Amygdala (tissue), 56 donors: ENCODE measurements at places on chromosomes 12 and 14.

DNA sequence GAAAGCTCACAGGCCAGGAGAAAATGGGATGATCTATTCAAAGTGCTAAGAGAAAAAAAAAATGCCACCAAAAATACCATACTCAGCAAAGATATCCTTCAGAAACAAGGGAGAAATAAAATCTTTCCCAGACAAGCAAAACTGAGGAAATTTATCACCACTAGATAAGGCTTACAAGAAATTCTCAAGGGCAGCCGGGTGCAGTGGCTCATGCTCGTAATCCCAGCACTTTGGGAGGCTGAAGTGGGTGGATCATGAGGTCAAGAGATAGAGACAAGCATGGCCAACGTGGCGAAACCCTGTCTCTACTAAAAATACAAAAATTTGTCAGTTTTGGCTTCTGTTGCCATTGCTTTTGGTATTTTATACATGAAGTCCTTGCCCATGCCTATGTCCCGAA is 48.2 kb downstream of the CRY1 start:
- DNase-seq: no peak

DNA sequence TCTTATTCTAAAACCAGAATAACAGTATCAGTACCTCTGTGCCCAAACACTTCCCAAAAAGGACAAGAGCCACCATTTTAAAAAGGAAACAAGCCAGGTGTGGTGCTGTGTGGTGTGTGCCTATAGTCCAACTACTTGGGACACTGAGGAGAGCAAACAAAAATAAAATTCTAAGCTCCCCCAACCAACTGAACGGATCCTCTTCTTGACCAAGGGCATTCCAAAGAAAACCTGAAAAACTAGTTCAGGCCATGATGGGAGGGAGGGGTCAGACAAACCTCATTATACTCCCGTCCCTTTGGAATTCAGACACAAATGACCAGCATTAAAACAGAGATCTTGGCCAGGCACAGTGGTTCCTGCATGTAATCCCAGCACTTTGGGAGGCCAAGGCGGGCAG is 20.5 kb downstream of the SLC11A2 start:
- no peak for DNase-seq

- DNase-seq: no peak
Observed at GRCh38 chr12:13211191-13211858, 14.8 kb downstream of the EMP1 start.

- peak; percentile 15 for DNase-seq
Observed at GRCh38 chr12:130818635-130819576, 20.1 kb downstream of the STX2 start.

DNA sequence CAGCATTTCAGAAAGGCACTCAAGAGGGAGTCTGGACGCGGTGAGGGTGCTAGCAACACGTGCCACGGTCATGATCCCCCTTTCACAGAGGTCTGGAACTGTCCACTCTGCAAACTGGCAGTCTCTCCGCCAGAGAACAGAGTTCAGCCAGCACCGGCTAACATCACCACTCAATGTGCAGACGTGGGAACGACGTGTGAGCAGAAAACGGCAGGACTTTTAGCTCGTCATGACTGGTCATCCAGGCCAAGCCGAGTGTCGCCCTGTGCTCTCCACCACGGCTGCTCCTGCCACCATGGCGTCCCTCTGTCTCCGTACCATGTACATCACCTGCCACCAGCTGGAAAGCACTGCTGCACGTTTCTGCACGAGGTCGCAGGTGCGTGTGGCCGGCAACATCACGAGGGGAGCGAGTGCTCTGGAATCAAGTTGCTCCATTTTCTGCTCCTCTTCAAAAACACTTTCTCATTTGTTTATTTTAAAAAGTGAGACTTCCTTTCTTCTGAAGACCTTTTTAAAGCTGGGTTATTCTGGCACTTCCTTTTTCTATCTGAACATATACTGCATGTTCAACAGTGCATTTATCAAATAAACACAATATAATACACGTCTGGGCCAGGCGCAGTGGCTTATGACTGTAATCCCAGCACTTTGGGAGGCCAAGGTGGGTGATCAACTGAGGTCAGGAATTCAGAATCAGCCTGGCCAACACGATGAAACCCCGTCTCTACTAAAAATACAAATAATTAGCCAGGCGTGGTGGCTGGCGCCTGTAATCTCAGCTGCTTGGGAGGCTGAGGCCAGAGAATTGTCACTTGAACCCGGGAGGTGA is 28.0 kb downstream of the SLC15A4 start:
- DNase-seq: no peak

DNA sequence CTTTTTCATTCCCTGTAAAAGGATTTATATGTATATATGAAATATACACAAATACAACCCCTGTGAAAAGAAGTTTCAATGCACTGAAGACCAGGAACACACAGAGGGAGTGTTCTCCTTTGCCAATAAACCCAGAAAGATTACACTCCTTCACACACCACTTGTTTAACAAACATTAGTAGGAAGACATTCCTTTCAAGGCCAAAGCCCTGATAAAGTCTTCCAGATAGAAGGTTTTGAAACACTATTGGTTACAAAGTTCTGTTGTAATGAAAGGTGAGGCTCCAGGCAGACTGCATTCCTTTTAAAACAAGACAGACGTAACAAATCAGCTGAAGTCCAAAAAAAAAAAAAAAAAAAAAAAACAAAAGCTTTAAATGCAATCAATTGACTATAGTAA is 81.0 kb downstream of the PTPN21 start:
- DNase-seq: no peak

GRCh38 chr14:75050852-75051555 is at the start of gene MLH3:
Gene MLH3, minus strand, starts transcription at chr14:75051467. Its CDS starts 1,812 bp downstream, at chr14:75049655.
- DNase-seq: peak; percentile 63

GRCh38 chr12:110508071-110508586 is 6.0 kb downstream of the RAD9B start:
- no peak for DNase-seq

DNA sequence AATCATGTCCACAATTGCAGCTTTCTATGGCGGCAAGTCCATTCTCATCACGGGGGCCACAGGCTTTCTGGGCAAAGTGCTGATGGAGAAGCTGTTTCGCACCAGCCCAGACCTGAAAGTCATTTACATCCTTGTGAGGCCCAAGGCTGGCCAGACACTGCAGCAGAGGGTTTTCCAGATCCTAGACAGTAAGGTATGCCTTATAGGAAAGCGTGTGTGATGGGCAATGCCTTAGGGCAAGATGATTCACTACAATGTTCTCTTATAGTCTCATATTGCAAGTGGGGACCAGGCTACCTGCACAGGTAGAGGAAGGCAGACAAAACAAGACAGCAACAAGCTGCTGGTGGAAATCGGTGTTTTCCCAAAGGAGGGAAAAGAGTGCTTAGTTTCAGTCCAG is 110.5 kb downstream of the ERGIC2 start:
- DNase-seq: no peak

- DNase-seq: no peak
Observed at GRCh38 chr14:80381807-80382363, 170.6 kb upstream of the DIO2 start.

- no peak for DNase-seq
Observed at GRCh38 chr14:33780035-33780434, 170.8 kb downstream of the EGLN3 start.

GRCh38 chr12:48826209-48826855 is 8.0 kb downstream of the CACNB3 start:
- DNase-seq: no peak

- DNase-seq: no peak
Observed at GRCh38 chr12:14825256-14825655, 11.3 kb upstream of the SMCO3 start.

DNA sequence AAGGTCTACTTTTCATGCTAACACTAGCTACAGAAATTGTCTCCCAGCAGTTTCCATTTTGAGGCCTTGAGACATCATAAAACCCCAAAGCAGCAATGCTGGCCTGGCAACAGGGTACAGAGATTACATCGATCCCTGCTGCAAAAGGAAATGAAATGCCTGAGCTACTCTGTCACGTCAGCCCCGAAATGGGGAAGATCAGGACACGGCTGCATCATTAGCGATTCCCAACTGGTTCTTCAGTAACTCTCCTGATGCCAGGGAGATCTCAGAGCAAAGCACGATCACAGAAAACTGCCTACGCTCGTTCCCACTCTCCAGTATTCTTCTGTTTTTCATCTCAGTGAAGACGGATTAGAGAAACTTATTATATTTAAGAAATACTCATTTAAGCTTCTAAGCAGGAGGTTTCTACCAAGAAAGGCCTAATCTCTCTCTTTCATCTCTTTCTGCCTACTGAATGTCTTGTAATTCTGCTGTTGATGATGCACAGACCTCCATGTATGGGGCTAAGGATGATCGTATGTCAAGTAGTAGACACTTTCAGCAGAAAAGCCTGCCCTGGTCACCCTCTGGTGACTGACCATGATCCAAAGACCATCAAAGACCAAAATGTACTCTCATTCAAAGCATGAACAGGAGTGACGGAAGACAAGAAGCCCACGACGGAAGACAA is 168.5 kb downstream of the RIMBP2 start:
- no peak for DNase-seq

- DNase-seq: no peak
Observed at GRCh38 chr14:29636870-29637269, 290.8 kb downstream of the PRKD1 start.

DNA sequence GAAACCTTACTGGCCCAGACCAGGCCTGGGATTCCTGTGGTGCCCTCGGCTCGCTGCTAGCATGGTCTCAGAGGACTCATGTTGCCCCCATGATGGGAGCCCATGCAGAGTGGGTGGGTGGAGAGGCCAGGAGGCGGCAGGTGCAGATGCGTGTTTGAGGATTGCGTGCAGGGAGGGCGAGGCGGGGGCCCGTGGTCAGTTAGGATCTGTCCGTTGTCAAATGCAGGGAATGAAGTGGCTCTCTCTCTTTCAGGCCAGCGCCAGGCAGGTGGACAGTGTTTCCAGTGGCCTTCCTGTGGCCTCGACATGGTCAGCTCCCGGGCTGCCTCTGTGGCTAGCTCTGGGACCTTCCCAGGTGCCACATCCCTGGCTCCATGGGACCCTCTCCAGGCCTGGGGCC is 39.3 kb upstream of the DLK1 start:
- DNase-seq: no peak

DNA sequence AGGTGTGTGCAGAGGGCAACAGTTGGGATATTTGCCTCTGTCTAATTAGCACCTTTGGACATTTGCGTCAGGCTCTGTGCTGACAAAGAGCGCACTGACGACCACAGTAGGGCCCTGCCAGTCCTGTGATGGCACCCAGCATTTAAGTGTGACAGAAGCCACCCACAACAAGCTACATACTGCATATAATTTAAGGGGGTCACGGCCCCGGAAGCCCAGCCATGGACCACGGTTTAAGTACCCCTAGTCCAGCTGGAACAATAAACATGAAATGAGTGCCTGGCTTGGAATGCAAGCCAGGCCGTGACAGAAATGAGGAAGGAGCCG is 16.8 kb upstream of the DYNC1H1 start:
- no peak for DNase-seq

GRCh38 chr12:99619389-99620158 is 28.0 kb upstream of the GARIN6 start:
- no peak for DNase-seq

DNA sequence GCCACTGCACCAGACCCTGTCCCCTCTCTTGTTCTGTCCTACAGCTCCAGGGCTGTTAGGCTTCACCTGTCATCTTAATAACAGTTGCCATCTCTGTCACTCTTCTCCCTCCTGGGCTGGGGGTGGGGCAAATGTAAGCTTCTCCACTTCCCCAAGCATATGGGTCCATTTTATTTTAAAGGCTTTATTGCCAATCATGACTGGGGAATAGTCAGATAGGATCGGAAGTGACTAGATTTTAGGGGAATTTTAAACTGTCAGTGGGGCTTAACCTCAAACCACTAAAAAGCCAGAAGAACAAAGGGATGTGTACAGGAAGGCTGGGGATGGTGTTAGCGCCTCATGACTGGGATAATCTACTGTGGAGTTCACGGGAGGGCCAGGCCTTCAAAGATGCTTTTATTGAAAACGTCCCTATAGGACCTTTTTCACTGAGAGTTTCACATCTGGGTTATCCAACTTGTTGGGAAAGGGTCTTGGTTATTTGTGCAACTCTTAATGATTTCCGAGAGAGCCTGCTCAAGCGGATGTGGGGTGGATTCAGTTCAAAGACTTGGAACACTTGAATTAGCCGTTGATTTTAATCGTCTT is 41.6 kb downstream of the CHST11 start:
- no peak for DNase-seq

- DNase-seq: no peak
Observed at GRCh38 chr14:23442721-23443356, 7.4 kb upstream of the MYH7 start.

DNA sequence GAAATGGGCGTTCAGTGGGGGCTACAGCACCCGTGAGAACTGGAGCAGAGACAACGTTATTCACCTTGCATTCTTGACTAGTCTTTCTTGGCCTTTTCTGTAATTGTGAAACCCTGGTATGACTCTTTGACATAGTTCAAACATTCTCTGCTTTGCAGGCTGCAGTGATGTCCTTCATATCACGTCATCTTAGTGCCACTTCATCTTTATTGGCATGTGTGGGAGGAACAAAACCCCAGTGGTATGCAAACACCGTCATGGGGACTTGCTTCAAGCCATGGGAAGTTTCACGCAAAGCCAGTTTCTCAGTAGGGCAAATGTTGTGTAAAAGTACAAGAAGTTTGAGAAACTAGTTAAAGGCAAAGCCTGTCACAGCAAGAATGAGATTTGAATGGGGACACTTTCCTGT is 20.2 kb upstream of the DUSP16 start:
- no peak for DNase-seq

- DNase-seq: no peak
Observed at GRCh38 chr12:38934078-38934584, 28.7 kb upstream of the CPNE8 start.

DNA sequence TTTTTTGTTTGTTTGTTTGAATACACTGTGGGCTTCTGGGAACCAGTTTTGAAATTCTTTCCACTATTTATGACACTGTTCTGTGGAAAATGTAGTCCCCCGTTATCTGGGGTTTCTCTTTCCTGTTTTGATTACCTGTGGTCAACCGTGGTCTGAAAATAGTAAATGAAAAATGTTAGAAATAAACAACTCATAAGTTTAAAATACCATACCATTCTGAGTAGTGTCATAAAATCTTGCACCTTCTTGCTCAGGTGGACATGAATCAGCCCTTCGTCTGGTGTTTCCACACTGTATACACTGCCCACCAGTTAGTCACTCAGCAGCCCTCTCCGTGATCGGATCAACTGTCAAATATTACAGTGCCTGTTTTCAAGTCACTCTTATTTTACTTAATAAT is 5.1 kb upstream of the PAPOLA start:
- DNase-seq: no peak
